Mesothelial cell of epicardium (in vitro differentiated cells): ENCODE measurements at places on chromosomes 2 and 18.

- DNase-seq, result no peak
Measured at GRCh38 chr2:109260116-109260855, 131.3 kb downstream of the SH3RF3 start.

DNA sequence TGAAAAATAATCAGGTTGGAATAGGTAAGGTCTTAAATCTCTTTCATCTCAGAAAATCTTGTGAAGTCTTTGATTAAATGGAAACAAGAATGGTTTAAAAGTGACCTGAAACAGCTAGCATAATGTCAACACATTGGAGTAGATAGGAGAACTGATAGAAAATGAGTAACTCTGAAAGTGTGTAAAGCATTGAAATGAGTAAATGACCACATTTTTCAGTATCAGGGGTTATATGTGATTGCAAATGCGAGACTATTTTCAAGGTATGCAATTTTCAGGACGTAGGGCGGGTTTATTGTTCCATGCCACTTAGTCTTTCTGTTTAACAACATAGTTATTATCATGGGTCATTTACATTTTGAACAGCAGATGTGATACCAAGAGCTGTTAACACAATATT lies 1383.2 kb downstream of the LRP1B start:
- DNase-seq, result no peak

DNA sequence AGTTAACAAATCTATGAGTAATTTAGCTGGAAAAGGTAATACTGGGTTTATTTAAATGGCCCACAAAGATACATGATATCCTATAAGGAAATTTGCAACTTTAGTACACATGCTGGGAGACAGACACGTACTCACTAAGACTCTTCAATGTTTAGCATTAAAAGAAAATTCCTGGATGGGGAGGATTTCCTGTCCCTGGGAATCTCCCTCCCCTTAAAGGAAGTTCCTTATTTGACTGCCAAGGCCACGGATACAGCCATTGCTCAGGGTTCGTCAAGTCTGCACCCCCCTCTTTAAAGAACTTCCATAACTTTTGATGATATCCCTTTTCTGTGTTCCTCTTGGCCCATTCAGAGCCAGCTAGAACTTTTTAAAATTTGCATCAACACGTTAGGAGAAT lies 267.6 kb downstream of the CD226 start:
- no peak for DNase-seq

GRCh38 chr2:232887171-232887850 lies 17.2 kb downstream of the SNORC start:
- no peak for DNase-seq

GRCh38 chr2:216189410-216189809 lies 80.3 kb downstream of the XRCC5 start:
- no peak for DNase-seq
